ENCODE measurements at places on chromosomes 11 and 22. TPM values are rescaled to one million over a fixed set of nuclear protein-coding genes. Genes with fewer than 3 reads are reported as not detected.

Gene HORMAD2
- total RNA-seq, result not detected

Gene OR51B2
- total RNA-seq, result 1.6 TPM

Gene CDC42EP1
- total RNA-seq, result 13.8 TPM

Gene CHRDL2
- not detected for total RNA-seq

Gene OR51I1
- not detected for total RNA-seq

Gene APOL4
- total RNA-seq, result 41.3 TPM

Gene FAM181B
- total RNA-seq, result 0.16 TPM

Gene ZC3H12C
- 10.2 TPM for total RNA-seq

Gene OR5B21
- not detected for total RNA-seq

Gene APOBEC3B
- 0.33 TPM for total RNA-seq

Gene OR51B4
- total RNA-seq, result 0.48 TPM

DNA sequence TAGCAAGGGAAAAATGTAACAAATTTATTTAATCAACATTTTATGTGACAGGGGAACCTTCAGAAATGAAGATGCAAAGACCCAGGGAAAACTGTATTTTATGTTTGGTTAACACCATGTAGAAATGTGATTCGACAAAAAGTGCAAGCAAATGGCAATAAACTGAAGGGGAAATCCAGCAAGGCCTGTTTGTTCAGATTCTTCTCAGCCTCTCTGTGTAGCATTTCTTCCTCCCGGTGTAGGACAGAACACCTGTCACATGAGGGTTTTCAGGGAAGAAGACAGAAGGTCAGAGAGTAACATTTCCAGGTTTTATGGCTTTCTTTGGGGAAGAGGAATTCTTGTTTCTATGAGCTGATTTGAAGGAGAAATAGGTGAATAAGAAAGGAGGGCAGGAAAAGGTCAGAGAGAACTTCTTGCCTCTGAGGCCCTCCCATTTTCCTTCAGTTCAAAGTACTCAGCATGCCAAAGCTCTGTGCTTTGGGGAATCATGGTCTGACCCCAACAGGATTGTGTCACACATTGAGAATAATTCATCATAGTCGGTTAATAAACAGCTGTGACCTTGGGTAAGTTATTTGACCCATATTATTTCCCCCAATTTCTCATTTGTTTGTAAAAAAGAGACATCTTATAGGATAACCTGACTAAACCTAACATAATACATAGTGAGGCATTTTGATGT, 45.5 kb upstream of the ME3 start:
- no peak for DNase-seq

- peak; percentile 60 for DNase-seq
These were observed 93.8 kb upstream of the BLID start for GRCh38 chr11:122209619-122210366.

DNA sequence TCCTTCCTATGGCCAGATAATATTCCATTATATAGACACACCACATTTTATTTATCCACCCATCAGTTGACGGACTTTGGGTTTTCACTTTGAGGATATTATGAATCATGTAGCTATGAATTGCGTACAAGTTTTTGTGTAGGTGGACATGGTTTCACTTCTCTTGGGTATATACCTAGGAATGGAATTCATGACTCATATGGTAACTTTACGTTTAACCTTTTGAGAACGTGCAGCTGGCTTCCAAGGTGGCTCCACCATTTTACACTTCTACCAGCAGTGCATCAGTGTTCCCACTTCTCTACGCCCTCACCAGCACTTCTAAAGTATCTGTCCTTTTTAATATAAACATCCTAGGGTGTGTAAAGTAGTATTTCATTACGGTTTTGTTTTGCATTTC, 112.0 kb downstream of the PLEKHA7 start:
- DNase-seq, result no peak

GRCh38 chr11:61004180-61004611, 32.7 kb downstream of the CD6 start:
- DNase-seq, result no peak

- no peak for DNase-seq
These were observed 142.2 kb upstream of the SESN3 start for GRCh38 chr11:95373241-95373640.

GRCh38 chr11:86205421-86206336, 38.9 kb upstream of the EED start:
- no peak for DNase-seq

DNA sequence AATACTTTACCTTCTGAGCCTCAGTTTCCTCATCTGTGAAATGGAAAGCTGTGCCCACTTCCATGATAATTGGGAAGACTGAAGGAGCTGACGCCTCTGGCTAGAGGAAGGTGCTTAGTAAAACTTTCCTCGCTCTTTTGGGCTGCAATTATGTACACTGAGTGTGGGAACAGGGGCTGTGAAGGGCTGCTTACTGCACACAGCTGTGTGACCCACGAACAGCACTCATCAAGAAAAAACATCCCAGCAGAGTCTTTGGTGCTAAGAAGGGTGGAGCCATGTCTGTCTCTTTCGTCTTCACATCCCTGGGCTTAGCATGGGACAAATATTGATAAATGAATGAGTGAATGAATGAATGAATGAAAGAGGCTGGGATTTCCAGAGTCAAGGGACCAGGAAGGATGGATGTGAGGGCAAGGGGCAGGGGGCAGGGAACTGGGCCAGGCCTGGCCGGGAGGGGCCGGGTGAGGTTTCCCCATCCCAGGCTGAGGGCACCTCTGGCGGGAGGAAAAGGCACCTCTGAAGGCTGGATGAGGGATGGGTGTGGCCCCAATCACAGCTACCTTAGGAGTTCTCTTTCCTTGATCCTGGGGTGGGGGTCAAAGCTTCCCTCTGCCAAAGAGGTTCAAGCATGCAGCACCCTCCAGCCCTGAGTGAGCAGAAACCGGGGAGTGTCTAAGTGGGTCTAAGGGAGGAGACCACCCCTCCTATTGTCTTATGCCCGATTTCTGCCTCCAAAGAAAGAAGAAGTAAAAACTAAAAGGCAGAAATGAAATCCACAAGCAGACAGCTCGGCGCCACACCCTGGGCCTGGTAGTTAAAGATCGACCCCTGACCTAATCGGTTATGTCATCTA, 9.2 kb upstream of the CD5 start:
- DNase-seq, result no peak

GRCh38 chr11:46658259-46658658, 40.9 kb downstream of the ATG13 start:
- DNase-seq, result no peak

GRCh38 chr11:82988936-82989627, 82.6 kb downstream of the RAB30 start:
- no peak for DNase-seq

GRCh38 chr22:29344137-29344536, 28.6 kb upstream of the RASL10A start:
- DNase-seq, result peak; percentile 55

- no peak for DNase-seq
These were observed 99.8 kb downstream of the CTTN start for GRCh38 chr11:70498171-70498571.

DNA sequence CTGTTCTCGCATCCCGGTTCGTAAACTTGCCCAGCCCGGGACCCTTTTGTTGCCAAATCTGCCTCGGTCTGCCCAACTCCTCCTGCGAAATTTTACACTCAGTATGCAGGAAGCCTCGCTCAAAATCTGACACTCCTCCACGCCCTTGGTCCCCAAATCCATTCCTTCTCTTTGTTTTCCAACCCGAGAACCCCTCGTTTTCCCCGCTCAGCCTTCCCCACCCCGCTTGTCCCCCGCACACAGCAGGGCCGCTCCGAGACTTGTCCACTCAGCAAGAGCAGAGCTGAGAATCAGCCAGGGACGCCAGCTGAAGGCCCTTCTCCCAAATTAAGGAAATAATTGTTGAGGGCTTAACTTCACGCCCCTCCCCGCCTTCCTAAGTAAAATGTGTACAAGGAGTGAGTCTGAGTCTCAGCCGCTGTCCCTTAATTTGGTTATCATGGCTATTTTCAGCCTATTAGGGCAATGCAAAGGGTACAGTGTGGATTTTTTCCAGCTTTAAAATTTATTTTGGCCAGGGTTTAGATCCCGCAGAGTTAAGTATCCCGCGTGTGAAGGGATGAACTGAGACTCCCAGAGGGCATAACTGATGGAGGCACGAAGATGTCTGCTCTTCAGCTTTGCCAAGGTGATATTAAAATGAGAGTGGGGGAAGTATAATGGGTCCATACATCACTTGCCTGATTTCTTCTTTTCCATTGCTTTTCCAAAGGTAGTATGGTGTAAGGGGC, 581 bp upstream of the FBXO3 start:
- DNase-seq, result no peak

- DNase-seq, result no peak
These were observed 12.9 kb downstream of the SIRT3 start for GRCh38 chr11:223026-223789.

DNA sequence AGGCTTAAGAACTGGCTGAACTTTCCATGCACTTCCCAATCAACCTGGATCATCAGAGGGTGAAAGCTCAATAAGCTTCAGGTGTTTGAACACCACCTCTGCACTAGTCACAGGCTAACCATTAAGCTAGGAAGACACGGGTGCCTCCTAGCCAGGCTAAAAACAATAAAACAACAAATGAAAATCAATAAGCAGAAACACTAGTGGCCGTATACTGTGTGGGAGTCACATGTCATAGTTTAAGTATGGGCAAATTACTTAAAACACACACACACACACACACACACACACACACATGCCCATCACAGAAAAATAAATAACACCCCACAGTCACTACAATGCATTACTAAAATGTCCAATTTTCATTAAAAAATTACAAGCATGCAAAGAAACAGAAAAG, 85.2 kb downstream of the APOL5 start:
- no peak for DNase-seq

DNA sequence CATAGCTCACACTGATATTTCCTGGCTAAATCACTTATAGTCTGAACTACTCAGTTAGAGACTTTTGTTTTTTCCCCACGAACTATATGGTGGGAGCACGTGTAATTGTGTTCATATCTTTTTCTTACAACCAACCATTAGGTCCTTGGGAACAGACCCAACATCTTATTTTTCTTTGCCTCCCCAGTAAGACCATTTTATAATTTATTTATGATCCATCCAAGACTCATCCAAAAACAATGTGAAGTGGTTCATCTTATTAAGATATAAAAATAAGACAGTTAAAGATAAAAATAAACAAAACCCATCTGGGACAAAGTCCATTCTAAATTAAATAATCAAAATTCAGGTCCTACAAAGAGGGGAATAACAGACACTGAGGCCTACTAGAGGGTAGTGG, 90.8 kb downstream of the FAM168A start:
- no peak for DNase-seq

DNA sequence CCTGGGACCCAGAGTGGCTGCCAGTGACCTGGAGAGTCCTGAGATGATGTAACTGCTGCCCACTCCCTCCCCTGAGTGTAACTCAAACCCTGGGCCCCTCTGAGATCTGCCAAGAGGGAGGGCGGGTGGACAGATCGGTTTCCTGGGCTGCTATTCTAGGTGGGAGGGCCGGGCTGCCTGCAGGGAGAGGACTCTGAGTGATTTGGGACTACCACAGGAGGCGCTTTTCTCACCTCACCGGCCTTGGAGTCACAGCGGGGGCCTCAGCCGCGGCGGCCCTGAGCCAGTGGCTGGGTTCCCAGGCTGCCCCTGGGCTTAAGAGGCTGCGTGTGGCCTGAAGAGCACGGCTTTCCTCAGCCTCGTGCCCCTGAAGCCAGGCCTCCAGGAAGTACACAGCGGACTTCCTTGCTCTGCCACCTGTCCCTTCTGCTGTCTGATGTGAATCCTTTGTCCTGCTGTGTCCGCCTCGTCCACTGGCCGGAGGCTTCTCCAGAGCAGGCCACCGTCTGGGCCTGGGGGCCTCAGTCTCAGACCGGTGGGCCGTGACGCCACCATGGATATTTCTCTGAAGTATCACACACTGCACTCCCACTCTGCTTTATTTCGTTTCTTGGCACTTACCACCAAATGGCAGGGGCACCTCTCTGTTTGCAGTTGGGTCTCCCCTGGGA, 11.5 kb downstream of the RELT start:
- DNase-seq, result no peak

DNA sequence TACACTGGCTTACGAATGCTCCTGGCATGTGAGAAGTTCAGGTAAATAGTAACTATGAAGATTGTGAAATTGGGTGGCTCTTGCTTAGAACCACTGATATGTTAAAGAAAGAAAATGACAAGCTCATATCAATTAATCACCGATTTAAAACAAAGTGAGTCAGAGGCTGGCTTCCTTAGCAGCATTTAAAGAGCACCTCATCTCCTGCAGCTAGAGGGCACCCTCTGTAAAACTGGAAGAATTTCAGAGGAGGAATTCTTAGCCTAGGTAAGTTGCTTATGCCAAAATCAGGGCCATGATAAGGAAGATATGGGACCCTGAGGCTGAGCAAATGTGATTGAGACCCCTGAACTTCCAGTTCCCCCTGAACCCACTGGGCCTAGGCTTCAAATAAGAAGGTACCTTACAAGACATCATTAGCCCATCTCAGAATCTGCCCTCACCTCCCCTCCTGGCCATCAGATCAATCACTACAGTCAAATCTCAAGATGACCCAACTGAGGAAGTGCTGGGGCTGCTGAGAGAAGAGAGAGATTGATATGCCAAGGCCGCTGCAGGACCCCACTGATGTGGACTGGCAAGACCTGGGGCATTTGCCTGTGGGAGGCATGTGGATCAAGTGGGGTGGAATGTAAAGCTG, 8.6 kb upstream of the CD3E start:
- DNase-seq, result no peak

DNA sequence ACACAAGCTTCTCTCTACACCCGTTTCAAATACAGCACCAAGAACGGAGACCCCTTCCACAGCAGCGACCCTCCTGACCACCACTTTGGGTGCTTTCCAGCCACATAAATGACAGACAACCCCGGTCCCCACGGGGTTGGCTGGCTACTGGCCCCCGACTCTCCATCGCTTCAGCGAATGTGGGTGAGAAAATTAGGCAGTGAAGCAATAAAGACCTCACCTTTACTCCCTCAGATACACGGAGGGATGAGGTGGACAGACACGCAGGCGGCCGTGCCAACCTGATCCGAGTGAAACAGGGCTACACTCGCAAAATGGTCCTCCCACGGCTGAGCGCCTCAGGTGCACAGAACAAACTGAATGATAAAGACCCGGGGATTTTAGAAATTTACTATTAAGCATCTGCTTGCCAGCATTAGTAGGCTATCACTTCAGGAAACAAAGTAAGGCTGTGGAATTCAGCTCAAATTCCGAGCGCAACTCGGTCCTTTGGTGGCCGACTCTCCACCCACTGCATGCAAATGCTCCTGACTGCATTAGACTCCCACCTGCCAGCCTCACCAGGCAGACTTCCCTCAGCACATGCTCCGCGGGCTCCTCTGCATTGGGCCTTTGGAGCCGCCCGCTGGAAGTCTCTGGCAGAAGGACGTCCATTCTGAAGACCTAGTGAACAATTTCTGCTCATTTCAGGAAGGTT, 12.8 kb upstream of the EFCAB6 start:
- no peak for DNase-seq

DNA sequence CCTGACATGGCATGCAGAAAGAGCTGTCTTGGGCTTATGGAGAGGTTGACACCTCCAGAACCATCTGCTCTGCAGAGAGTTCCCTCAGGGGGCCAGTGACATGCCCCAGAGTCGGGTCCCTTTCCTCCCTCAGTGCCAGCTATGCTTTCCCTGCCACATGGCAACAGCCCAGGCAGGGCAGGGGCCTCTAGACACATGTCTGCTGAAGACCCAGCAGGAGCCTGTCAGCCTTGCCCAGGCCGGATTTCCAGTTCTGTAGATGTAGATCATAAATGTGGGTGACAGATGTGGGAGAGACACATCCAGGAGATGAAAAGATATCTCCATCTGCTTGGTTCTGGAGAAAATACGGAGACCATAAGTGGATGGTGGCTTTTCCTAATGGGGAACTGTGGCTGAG, 25.5 kb downstream of the NAV2 start:
- no peak for DNase-seq
